ENCODE measurements at places on chromosomes 5 and 9.

- no peak for DNase-seq
Observed at GRCh38 chr5:83701886-83702285, 18.8 kb downstream of the HAPLN1 start.

DNA sequence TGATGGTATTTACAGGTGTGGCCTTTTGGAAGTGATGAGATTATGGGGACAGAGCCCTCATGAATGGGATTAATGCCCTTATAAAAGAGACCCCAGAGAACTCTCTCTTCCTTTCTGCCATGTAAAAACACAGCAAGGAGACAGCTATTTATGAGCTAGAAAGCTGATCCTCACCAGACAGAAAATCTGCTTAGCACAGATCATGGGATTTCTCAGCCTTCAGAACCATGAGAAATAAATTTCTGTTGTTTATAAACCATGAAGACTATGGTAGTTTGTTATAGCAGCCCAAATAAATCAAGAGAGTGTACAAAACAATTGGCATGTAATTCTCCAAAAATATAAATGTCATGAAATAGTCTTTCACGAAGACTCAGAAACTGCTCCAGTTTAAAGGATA lies 211.0 kb downstream of the PDE4D start:
- DNase-seq: no peak

- DNase-seq: no peak
Observed at GRCh38 chr9:87122947-87123685, 175.8 kb upstream of the GAS1 start.

GRCh38 chr9:96040591-96041461 lies 165.3 kb downstream of the ERCC6L2 start:
- peak; percentile 90 for DNase-seq

GRCh38 chr9:120242116-120242811 lies 337.7 kb downstream of the CDK5RAP2 start:
- no peak for DNase-seq

- no peak for DNase-seq
Observed at GRCh38 chr5:31413030-31413812, 118.7 kb downstream of the DROSHA start.

GRCh38 chr9:102985162-102985895 lies 9.8 kb upstream of the CYLC2 start:
- DNase-seq: no peak

- no peak for DNase-seq
Observed at GRCh38 chr9:80994892-80995291, 694.5 kb downstream of the TLE1 start.

GRCh38 chr5:81165493-81166119 lies 67.5 kb upstream of the CKMT2 start:
- peak; percentile 65 for DNase-seq

DNA sequence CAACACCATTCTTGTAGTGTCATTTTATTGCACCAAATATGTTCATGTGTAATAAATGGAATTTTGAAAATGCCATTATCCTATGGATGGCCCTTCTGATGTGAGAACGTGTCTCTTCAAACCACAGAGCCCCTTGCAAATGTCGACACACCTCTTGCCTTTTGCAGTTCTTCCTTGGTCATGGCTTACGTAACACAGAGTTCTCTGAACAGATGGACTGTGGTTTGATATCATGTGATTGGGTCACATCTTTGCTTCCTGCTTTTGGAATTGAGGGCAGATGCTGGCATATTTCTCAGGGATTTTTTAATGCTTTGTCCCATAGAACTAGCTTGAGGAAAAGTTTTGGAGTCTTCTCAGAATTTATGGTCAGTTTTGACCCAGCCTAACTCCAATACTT lies 4.6 kb downstream of the TGFBR1 start:
- no peak for DNase-seq

GRCh38 chr5:11062397-11062796 lies 301.4 kb upstream of the DAP start:
- DNase-seq: peak; percentile 66

DNA sequence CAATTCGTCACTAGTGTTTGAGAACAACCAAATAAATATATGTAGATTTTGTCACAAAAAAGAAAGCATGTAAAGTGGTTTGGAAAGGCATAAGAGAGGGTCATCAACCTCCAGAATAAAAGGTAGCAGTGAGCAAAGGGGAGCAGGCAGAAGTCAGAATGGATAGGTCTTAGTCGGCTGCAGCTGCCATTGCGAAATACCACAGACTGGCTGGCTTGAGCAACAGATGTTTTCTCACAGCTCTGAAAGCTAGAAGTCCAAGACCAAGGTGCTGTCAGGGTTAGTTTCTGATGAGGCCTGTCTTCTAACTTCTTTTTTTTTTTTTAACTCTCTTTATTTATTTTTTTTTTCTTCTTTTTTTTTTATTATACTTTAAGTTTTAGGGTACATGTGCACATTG lies 208.1 kb upstream of the PIK3R1 start:
- DNase-seq: peak; percentile 57

DNA sequence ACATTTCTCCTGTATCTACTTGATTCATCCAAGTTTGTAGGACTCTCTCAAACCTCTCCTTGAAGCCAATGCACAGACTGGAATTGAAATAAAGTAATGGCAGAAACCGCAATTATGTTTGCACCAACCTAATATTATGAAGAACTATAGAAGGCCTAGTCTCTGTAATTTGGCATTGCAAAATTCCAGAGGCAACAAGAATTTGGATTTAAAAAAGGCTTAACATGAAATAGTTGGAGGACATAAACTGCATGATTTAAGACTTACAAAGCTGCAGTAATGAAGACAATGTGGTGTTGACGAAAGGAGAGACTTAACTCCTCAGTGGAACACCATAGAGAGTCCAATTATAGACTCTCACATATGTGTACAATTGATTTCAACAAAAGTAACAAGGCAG lies 117.8 kb upstream of the MINAR2 start:
- no peak for DNase-seq

GRCh38 chr5:6448622-6449464 lies at the start of gene UBE2QL1:
UBE2QL1 (plus strand) TSS chr5:6448859; CDS start chr5:6448894, 35 bp downstream.
- no peak for DNase-seq

GRCh38 chr9:35490155-35490909 lies 421 bp downstream of the RUSC2 start:
- no peak for DNase-seq

DNA sequence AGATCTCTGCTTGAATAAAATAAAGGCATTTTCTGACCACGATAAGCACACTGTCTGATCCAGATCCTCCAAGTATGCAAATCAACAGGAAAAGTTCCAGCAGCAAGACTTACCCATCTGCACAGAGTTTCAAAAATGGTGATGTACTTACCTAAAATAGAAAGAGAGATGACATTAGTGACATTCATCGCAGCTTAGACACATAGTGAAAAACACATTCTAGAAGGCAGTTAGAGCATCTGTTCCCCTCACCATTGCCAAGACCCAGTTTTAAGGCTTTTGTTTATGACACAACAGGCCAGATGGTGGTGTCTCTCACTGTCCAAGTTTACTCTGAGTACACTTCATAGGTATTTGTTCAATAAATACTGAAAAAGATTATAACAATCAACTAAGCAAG lies 207.7 kb downstream of the PDE4D start:
- DNase-seq: peak; percentile 72

GRCh38 chr9:107008011-107008410 lies 145.0 kb downstream of the ZNF462 start:
- DNase-seq: no peak

GRCh38 chr5:57576317-57576716 lies 93.7 kb upstream of the ACTBL2 start:
- no peak for DNase-seq

GRCh38 chr5:54563083-54563761 lies 45.7 kb downstream of the SNX18 start:
- no peak for DNase-seq

GRCh38 chr9:35813434-35814105 lies 1.3 kb downstream of the HINT2 start:
- no peak for DNase-seq

GRCh38 chr9:117548556-117548955 lies 133.7 kb upstream of the ASTN2 start:
- DNase-seq: no peak

DNA sequence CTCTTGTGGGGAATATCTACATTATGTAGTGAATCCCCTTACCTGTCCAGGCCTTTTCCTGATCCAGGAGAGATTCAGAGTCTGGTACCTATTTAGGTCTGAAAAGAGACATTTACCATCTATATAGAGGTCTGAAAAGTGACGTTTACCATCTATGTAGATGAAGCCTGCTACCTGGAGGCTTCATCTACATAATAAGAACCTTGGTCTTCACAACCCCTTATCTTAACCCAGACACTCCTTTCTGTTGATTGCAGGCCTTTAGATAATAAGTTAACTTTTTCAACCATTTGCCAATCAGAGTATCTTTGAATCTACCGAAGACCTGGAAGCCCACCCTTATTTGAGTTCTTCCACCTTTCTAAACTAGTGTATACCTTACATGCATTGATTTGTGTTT lies 113.0 kb upstream of the DMRT1 start:
- no peak for DNase-seq

DNA sequence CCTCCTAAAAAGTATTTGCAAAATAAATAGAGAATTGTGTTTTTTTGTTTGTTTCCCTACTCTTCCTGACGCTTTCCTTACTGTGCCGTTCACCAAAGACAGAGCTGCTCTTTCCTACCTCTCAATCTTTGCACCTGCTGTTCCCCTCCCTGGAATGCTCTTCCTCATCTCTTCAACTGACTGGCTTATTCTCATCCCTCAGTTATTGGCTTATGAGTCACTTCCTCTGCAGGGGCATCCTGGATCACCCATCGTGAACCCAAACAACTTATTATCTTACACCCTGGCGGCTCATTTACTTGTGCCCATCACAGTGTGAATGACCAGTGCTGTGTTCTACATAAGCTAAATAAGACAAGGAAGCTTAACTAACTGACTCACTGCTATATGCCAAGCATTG lies 36.1 kb upstream of the CCNG1 start:
- no peak for DNase-seq

- DNase-seq: no peak
Observed at GRCh38 chr5:400282-401145, 42.5 kb upstream of the EXOC3 start.

- DNase-seq: no peak
Observed at GRCh38 chr5:68350176-68350575, 134.6 kb downstream of the PIK3R1 start.

GRCh38 chr9:137783521-137783920 lies 94.1 kb upstream of the CACNA1B start:
- DNase-seq: no peak

GRCh38 chr9:109805050-109805449 lies 25.1 kb downstream of the PALM2AKAP2 start:
- peak; percentile 53 for DNase-seq

DNA sequence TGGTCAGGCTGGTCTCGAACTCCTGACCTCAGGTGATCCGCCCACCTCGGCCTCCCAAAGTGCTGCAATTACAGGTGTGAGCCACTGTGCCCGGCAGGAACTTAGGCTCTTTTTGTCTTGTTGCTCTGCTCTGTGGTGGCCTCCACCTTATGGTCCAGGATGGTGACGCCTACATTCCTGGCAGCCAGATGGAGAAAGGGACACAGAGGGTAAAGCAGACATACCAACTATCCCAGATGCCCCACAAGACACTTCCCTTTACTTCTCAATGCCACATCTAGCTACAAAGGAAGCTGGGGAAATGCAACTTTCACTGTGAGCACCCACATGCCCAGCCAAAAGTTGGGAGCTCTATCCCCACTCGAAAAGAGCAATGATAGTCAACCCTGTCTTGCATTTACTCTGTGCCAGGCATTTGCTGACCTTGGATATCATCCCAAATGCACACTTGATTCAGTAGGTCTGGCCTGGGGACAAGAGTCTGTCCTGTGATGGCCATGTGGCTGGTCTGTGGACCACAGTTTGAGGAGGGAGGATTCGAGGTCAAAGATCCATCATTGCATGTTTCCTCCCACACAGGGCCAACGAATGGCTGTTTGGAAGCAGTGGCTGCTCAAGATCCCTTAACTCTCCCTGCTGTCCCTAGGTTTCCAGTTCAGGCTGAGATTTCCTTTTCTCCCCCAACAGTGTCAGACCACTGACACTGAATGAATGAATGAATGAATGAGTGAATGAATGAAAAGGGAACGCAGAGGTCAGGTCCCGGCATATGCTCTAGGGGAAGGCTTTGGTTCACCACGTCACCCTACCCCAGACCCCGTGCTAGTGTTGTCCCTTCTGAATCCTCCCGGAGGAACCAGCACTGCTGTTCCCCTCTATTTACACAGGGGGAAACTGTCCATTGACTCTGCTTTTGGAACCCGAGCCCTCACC lies 1.4 kb upstream of the ERGIC1 start:
- DNase-seq: no peak

- DNase-seq: no peak
Observed at GRCh38 chr5:61202213-61202612, 39.9 kb upstream of the SMIM15 start.

DNA sequence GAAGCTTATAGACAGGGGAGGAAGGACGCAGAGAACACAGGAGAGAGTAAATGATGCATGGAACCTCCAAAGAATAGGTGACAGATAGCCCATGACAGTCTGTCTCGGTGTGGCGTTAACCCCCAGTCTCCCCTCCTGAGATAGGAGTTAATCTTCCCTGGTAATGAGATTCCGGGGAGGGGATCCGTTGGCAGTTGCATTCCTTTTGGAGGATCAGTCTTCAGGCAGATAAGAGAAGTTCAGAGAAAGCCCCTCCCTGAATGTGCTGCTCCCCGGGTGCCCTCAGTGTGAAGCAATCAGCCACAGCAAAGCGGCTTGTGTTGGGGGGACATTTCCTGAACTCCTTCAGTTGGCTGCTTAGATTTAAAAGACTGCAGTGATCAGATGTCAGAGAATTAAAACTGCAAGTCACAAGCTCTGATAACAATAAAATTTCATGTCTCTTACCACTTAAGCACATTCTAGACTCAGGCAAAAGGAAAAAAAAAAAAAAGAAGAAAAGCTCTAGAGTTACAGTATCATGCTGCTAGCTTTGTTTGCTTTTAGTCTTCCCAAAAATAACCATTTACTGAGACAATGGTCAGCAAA lies 121.1 kb downstream of the EGFLAM start:
- DNase-seq: peak; percentile 52

GRCh38 chr5:35129921-35130485 lies 82.3 kb upstream of the AGXT2 start:
- no peak for DNase-seq

DNA sequence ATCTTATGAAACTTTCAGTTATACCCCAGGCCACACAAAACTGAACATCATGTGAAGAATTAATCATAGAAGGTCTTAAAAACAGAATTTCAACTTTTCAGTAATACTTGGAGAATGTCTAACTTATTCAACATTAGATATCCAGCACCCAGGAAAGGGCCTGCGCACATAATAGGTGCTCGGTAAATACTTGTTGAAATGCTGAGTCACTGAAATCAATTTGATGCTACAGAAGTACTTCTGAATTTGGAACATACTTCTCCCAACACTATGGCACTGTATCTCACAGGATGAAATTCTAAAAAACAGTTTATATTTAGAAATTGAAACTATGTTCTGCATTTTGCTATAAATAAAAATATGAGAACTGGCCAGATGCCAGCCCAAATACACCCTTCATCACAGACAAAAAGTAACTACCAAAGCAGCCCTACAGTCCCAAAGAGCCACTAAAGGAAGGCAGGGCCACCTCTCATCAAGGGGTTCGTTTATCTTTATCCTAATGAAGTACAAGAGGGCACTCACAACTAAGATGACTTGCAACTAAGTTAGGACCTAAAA lies 26.5 kb downstream of the MRPS27 start:
- DNase-seq: peak; percentile 27

- DNase-seq: no peak
Observed at GRCh38 chr5:3262451-3262850, 333.2 kb upstream of the IRX1 start.

GRCh38 chr5:111083323-111083722 lies 8.8 kb upstream of the WDR36 start:
- DNase-seq: no peak

- no peak for DNase-seq
Observed at GRCh38 chr5:52995095-52995494, 5.9 kb downstream of the ITGA2 start.

- DNase-seq: no peak
Observed at GRCh38 chr5:150325426-150325825, 22.7 kb upstream of the ARSI start.
